Hematopoietic multipotent progenitor cell (in vitro differentiated cells): ENCODE measurements at places on chromosomes 1 and 21. TPM values are rescaled to one million over a fixed set of nuclear protein-coding genes. Genes with fewer than 3 reads are reported as not detected.

DNA sequence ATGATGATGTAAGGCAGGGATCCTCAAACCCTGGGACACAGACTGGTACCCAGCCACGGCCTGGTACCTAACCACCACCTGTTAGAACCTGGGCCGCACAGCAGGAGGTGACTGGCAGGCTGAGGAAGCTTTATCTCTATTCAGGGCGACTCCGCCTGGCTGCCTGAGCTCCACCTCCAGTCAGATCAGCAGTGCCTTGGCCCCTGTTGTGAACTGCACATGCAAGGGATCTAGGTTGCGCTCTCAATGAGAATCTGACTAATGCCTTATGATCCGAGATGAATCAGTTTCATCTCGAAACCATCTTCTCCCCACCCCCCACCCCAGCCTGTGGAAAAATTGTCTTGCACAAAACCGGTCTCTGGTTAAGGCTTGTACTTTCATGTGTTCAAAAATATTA lies 4.2 kb downstream of the RNPC3 start:
- no peak for DNase-seq

DNA sequence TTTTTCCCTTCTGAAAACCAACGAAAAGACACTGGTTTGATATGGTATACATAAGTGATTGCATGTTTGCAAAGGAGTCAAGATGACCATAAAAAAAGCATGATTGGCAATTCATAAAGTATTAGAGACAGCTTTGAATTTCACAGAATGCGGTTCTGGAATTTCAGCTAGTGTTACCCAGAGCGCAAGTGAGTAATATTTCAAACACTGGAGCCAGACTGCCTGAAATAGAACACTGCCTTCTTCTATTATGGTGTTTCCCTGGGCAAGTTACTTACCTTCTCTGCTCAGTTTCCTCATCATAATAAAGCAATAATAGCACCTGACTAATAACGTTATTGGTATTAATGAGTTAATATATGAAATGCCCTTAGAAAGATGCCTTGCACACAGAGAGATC lies 54.7 kb downstream of the NEGR1 start:
- no peak for DNase-seq

DNA sequence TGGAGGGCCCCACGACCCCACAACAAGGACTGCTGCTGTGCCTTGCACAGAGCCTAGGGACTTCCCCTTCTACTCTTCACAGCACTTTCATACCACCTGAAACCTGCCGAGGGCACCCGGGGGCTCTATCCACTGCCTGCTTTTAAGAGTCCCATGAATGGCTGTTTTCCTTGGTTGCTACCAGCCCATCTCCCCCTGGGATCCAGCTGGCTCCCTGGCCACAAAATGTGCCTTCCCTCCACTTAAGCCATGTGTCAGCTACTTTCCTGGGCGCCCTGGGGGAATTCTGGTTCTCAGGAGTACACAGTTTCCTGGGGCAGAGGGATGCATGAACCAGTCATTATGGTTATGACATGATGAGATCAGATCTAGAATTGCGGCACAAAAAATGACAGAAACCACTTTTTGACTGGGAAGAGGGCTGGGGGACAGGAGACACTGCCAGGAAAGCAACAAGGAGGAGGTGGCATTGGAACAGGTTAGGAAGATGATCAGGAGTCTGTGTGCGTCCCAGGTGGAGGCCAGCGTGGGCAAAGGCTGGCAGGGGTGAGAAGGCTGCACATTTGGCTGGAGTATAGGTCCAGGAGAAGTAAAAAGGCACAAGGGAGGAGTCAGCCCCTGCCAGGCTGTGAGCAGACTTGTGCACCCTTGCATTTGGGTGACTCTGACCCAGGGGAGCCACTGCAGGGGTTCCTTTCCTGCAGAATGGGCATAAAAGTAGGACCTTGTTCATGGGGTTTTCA lies 3.2 kb upstream of the TNFRSF8 start:
- DNase-seq = no peak

DNA sequence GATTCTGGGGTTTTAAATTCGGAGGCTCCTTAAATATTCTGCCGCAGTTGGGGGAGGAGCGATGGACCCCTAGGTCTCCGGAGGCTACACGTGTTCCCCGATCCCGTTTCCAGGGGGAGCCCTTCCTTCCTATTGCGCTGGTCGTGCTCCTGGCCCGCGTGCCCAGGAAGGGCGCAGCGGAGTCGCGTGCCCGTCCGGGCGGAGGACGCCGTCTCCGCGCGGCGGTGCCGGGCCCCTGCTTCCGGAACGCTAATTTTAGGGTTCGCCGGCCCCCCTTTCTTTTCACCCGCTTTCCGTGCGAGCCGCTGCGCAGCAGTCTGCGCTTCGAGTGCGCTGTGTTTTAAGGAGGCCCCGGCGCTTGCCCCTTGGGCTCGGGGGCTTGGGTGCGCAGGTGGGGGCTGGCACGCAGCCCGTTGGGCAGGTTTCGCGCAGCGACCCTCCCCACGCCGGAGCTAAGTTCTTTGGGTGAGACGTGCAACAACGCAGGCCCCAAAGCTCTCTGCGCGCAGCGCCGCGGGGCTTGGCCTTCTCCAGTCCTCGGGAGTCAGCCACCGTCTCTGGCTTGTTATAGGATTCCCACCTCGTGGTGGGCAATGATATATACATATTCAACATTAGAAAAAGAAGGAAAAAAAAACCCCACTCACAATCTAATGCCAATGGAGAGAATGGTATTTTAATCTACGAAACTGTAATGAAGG lies 43.5 kb upstream of the DNAJC6 start:
- DNase-seq = no peak

GRCh38 chr1:35727434-35728040 lies 8.9 kb upstream of the C1orf216 start:
- no peak for DNase-seq

GRCh38 chr1:178374016-178374415 lies 122.7 kb downstream of the CLEC20A start:
- DNase-seq = no peak

GRCh38 chr1:24022581-24023361 lies 42.6 kb upstream of the SRSF10 start:
- no peak for DNase-seq

DNA sequence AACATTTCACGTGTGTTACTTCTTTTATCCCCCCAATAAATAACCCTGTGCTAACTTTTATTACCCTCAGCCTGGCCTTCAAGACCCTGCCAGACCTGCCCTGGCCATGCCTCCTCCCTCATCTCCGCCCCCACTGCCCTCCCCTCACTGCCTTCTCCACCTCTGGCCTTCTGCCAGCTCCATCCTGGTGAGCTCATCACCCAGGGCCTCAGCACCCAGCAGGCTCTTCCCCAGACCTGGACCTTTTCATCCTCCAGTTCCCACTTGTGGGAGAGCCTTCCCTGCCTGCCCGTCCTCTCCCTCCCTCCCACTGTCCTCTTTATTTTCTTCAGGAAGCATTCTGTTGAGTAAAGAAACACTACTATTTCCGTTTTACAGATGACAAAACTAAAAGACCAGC lies 72.0 kb downstream of the SLC66A1 start:
- no peak for DNase-seq

GRCh38 chr1:113732802-113733201 lies 26.5 kb downstream of the PHTF1 start:
- DNase-seq = no peak

DNA sequence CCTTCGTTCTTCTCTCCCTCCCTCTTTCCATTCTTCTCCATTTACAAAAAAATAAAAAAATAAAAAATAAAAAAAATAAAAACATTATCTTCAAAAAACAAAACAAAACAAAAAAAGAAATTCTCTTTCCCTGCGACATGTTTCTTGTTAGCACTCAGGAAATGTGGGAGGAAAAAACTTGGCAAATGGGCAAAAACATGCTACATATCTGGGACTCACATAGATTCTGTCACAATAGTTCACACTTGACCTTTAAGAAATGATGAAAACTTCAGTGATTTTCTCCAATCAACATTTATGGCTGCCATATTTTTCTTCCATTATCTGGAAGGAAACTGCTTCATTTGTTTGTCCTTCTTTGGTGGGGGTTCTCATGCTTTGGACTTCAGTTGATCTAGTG lies 109.3 kb downstream of the PRKAB2 start:
- no peak for DNase-seq

DNA sequence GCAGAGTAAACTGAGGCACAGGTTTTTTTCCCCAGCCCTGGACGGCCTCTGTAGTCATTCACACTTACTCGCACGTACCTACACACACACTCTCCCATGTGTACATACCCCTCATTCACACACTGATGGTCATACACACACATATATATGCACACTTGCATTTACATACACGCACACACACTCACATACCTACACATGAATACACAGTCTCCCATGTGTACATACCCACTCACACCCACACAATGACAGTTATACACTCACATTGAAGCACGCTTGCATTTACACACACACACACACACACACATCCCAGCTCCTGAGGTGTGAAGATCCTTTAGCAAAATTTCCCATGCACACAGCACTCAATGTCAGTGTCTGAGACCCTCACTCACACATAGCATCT lies 766 bp upstream of the FAM131C start:
- DNase-seq = no peak

- no peak for DNase-seq
Observed at GRCh38 chr1:189409774-189410173, 1067.9 kb downstream of the BRINP3 start.

DNA sequence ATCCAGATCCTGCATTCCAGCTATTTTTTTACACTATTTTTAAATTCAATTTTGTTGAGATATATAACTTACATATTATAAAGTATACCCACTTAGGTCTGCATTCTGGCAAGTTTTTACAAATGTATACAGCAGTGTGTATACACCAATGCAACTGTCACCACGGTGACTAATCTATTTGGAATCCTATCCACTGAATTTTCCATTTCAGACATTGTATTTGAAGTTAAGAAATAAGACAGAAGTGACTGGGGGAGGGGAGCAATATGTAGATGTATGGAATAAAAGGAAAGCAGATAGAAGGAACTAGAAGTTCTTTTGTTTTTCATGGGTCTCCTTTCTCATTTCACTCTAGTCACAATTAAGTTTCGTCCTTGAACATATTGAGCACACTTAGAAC lies 431.5 kb upstream of the CHRM3 start:
- DNase-seq = no peak

DNA sequence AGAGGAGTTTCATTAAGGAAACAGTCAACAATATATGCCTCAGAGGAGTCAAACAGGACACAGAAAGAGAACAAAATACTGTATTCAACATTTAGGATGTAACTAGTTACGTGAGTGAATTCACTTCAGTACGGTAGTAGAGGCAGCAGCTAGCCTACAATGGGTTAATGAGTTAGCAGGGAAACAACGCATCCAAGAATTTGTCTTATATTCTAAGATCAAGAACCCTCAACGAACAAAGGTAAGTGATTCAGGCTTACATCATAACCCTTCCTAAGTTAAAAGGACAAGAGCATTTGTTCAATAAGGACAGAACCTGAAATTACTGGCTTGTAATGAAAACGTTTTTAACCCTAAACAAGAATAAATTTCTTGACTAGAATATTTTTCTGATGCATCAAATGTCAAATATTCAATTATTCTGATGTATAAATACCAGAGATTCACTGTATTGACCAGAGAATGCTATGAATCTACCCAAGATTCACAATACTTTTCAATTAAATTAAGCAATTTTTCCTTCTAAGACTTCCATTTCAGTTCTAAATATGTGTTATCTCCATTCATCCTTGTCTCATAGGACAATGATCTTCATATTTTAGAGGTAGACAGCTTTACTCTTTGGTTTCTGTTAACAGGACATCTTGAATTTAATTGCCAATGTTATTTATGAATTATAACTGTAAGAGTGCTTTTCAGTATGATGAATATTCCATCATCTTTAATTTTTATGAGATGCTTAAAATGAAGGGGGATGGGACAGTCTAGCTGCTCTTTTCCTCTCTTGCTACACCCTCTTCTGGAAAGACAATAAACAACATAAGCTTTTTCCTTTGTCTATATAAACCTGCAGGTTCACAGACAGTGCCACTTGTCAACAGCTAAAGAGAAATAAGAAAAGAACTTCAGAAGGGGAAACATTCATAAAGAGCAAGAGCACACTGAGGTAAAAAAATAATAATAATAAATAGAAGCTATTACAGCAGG lies 209.5 kb downstream of the SMYD3 start:
- no peak for DNase-seq

DNA sequence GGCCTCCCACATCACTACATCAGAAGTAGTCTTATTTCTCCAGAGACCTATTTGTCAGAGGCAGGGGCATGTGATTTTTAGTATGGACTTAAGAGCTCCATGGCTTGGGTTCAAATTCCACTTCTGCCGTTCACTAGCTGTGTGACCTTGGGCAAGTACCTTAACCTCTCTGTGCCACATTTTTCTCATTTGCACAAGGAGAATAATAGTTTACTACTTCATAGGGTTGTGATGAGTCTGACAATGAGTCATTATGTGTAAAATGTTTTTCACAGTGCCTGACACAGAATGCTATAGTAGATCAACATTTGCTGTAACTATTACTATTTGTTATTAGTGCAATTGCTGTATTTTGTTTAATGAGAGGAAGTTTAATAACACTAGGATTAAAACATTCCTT lies 200.6 kb downstream of the PRDM2 start:
- no peak for DNase-seq

DNA sequence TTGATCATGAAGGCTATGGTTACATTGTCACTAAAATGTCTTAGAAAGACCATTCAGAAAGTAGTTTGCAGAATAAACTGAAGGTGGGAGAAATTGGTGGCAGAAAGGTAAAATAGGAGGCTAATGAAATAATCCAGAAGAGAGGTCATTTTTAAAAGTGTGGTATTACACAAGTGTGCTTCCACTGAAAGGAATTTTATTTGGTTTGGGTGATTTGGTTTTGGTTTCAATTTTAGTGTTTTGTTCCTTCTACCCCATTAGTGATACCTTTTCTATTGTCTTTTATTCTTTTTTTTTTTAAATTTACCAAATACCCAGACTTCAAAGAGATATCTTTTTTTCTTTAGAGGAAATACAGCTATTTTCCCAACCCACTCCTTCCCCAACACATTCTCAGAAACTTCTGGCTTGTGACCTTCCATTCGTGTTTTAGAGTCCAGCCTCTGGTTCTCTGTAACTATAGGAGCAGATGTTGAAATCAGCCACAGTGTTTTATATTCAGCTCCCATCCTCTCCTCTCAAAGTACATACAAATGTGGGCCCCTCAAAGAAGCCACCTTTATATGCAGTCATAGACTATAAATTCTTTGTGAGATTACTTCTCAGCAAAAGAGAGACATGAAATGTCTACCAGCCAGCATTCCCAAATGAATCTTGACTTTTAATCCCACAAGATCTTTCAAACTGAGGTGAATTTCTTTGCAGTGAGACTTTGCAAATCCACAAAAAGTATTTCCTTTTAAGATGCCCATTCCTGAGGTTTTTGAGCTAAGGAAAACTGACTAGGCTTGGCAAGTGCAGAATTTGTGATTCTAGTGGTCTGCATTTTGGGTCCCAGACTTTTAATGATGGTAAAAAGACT lies 42.0 kb upstream of the PALMD start:
- DNase-seq = no peak

DCST2 gene
- under 0.01 TPM for total RNA-seq

ERG gene
- 89.1 TPM for total RNA-seq

PLK3 gene
- 48.5 TPM for total RNA-seq

AMIGO1 gene
- total RNA-seq = 1.1 TPM

NUP210L gene
- under 0.01 TPM for total RNA-seq

CCDC190 gene
- not detected for total RNA-seq

CSMD2 gene
- not detected for total RNA-seq

S100A9 gene
- total RNA-seq = 88.9 TPM

AADACL4 gene
- total RNA-seq = not detected
